Left ventricle myocardium inferior (tissue), 1 donor: ENCODE measurements at places on chromosomes 12 and 14. TPM values are rescaled to one million over a fixed set of nuclear protein-coding genes. Genes with fewer than 3 reads are reported as not detected.

Gene PUS1
- total RNA-seq: 7.7 TPM

Gene ADAMTS20
- not detected for total RNA-seq

Gene TMCC3
- 1.7 TPM for total RNA-seq

- no peak for DNase-seq
These were observed 880.0 kb downstream of the SLC16A7 start for GRCh38 chr12:60475825-60476224.

DNA sequence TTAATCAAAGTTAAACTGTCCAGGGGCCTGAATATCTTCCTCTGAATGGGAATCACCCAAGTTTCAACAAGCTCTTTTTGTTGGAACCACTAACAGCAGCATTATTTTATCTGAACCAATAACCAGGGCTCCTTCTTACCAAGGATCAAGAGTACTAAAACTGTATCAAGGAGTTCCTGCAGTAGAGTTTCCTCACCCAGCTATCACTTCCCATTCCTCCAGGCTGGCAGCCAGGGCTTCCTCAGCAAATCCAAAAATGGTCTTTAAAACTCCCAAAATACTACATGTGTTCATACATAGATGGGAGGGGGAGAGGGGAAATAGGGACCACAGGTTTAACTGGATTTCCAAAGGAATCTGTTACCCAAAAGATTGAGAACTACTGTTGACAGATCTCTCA, 10.5 kb downstream of the FMNL3 start:
- DNase-seq: no peak

DNA sequence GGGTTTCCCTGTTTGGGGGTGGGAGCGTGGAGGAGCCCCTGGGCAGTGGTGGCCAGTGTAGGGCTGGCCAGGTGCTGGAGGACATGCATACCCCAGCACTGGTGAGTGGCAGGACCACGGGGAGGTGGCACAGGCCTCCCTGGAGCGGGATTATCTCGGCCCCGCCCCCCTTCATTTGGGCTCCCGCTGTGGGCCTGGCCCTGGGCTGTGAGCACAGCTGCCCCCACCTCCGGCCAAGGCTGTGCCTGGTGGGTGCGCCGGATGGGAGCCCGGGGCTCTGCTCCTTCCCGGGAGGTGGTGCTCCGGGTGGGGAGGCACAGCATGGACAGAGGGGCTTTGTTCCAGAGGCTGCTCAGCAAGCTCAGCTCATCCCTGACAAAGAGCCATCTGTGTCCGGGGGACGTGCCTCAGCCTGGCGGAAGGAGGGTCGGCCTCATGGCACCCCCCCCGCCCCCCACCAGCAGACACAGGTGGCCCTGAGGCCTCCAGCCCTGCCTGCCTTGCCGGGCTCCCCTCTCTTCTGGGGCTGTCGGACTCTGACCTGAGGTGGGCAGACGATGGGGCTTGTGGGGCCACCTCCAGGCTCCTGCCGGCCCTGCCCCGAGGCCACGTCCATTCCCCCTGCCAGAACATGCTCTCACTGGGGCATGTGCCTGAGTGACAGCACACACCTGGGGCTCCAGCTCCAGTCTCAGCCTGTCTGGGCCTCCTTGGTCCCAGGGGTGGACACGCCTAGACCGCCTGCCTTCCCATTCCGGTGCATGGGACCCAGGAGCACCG, 8.4 kb downstream of the TEDC1 start:
- DNase-seq: no peak

Gene UBE3B
- total RNA-seq: 56.0 TPM

DNA sequence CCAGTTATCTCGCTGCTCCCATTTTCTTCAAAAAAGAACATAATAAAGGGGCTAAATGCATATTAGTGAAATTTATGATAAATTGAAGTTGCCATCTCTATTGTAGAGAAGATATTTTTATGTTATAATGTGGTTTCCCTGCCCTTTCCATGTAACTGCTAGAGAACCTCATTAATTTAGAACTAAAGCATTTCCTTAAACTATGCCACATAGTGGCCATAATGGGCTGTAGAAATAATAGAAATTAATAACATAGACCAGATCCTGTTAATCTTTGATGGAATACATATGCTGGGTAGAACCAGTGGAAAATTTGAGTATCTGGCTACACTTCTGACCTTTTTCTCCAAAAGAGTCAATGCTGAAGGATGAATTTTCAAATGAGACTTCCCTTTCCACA, 376.7 kb downstream of the PDZRN4 start:
- no peak for DNase-seq
